ENCODE measurements at places on chromosomes 4 and X. TPM values are rescaled to one million over a fixed set of nuclear protein-coding genes. Genes with fewer than 3 reads are reported as not detected.

LUZP4 gene
- total RNA-seq = not detected

WNK3 gene
- total RNA-seq = 0.05 TPM

GATA1 gene
- 0.34 TPM for total RNA-seq

ADH1B gene
- total RNA-seq = 1.8 TPM

FGF13 gene
- 0.02 TPM for total RNA-seq

TEX13C gene
- not detected for total RNA-seq

FAM9C gene
- not detected for total RNA-seq

GAGE1 gene
- total RNA-seq = 0.17 TPM

FAM236A gene
- not detected for total RNA-seq

THAP9 gene
- 6.4 TPM for total RNA-seq

CFAP47 gene
- total RNA-seq = not detected

RAB39B gene
- total RNA-seq = 0.10 TPM

NAA11 gene
- not detected for total RNA-seq

DNA sequence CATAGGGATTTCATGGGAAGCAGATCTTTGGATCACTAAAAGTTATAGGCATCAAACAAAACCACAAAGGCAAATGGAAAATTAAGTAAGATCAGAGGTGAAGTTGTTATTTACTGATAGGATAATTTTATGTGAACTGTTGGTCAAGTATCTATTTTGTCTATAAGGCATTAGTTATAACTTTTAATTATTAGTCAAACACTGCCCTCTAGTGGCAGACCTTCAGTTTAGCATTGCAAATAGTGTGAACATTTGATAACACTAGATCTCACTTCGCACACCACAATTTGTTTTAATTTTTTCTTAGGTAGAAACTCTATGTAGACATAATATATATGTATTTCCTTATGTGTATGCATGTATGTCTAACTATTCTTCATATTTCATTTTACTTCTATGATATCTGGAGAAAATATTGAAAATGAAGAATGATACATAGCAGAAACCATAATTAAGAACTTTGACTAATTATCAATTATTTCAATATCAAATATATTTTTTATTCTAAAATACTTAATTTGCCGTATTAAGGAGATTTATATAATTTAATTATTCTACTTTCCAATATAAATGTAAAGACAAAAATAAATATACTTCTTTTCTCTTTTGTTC, 214.5 kb upstream of the TACR3 start:
- no peaks in the 10 kb centered on the region for H3K4me1 ChIP-seq
- no peak overlapping the region for H3K27ac ChIP-seq
- H3K27me3 ChIP-seq = no peaks in the 10 kb centered on the region
- DNase-seq = peak; percentile 58
- H3K4me3 ChIP-seq = no peak overlapping the region
- no peaks in the 10 kb centered on the region for H3K36me3 ChIP-seq

- H3K27ac ChIP-seq = no peak overlapping the region
- H3K36me3 ChIP-seq = no peaks in the 10 kb centered on the region
- DNase-seq = no peak
- H3K4me3 ChIP-seq = no peak overlapping the region
Measured at GRCh38 chr4:140315970-140316369, 57.5 kb upstream of the SCOC start.

DNA sequence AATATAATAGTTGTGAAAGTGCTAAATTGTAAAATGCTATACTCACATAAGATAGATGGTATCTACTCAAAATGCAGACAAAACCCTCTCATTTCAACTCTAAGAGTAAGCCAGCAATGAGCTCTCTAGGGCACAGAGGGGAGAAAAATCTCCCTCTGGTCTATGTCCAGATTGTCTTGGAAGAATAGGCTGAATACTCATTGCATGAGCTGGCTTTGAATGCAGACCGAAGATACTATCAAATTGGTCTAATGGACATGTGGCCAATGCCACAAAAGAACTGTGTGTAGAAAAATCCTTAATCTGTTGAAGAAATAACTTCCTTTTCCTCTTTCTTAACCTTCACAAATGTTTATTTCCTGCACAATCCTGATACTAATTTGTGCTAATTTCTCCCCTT, 3.5 kb downstream of the ZXDA start:
- H3K4me1 ChIP-seq = 0 out of 2 replicates have a peak, but pooled peaks cover 2% of the 10 kb centered on the region
- H3K27me3 ChIP-seq = no peaks in the 10 kb centered on the region
- H3K36me3 ChIP-seq = no peaks in the 10 kb centered on the region
- H3K4me3 ChIP-seq = no peak overlapping the region

- no peak for DNase-seq
- H3K27me3 ChIP-seq = no peaks in the 10 kb centered on the region
- H3K4me3 ChIP-seq = no peak overlapping the region
- H3K36me3 ChIP-seq = no peaks in the 10 kb centered on the region
- H3K27ac ChIP-seq = no peak overlapping the region
Measured at GRCh38 chr4:167779864-167780263, 312.5 kb upstream of the ANXA10 start.

DNA sequence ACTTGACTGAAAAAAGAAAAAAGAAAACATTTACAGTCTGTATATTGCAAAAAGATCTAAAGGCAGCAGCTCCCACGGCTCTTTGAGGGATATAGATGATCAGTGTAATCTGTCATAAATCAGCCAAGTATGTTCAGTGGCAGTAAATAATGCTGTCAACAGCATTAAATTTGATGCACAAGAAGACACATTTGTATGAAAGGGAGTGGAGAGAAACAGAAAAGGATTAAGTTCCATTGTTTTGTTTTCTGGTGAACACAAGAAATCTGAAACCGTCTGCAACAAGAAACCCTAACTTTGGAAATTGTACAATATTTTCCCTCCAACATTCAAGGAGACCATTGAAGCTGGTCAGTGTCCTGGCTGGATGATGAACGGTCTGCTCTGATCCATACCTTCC, 27.6 kb upstream of the C1QTNF7 start:
- no peak for DNase-seq
- H3K27ac ChIP-seq = no peak overlapping the region
- H3K36me3 ChIP-seq = no peaks in the 10 kb centered on the region
- H3K4me1 ChIP-seq = peaks cover 10% of the 10 kb centered on the region
- H3K4me3 ChIP-seq = no peak overlapping the region

DNA sequence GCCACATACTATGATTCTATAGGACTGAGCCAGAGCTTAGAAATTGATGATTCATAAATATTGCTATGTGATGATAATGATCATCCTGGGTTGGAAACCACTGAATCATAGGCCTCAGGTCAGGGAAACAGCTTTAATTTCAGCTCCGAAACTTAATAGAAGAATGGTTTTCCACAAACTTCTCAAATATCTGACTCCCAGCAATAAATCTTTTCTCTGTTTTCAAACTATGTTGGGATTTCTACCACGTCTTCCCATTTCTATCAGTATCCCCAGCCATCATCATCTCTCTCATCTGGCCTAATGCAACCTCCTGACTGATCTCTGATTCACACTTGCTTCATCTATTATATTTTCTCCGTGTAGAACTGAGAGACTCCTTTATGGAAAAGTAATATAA, 521.8 kb upstream of the AGA start:
- H3K27ac ChIP-seq = no peak overlapping the region
- H3K4me1 ChIP-seq = no peaks in the 10 kb centered on the region
- no peaks in the 10 kb centered on the region for H3K36me3 ChIP-seq
- no peak overlapping the region for H3K4me3 ChIP-seq

DNA sequence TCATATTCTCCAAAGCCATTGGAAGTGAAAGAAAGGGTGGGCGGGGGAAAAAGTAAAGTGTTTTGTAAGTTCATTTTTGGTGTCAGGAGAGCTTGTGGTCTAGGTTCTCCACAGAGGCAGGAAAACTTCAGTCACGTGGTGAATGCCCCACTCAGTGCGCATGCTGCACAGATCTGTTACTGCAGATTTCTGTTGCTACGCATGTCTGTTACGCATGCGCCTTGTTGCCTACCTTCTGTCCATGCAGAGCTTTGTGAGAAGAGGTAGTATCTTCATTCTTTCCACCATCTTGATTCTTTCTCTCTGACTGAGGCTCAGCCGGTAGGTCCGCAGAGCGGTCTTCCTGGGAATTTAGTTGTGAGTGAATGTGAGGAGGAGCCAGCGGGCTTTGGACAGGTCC, 15.1 kb upstream of the PAGE3 start:
- H3K27ac ChIP-seq = no peak overlapping the region
- H3K4me1 ChIP-seq = no peaks in the 10 kb centered on the region
- H3K36me3 ChIP-seq = no peaks in the 10 kb centered on the region
- no peak for DNase-seq
- 0 out of 2 replicates have a peak, but pooled peaks cover 2% of the 10 kb centered on the region for H3K27me3 ChIP-seq

GRCh38 chr4:25358515-25359275, 18.4 kb upstream of the ANAPC4 start:
- no peaks in the 10 kb centered on the region for H3K36me3 ChIP-seq
- no peaks in the 10 kb centered on the region for H3K4me1 ChIP-seq
- no peak overlapping the region for H3K4me3 ChIP-seq
- no peaks in the 10 kb centered on the region for H3K27me3 ChIP-seq
- H3K27ac ChIP-seq = no peak overlapping the region

- H3K4me3 ChIP-seq = no peak overlapping the region
- no peak overlapping the region for H3K27ac ChIP-seq
- no peaks in the 10 kb centered on the region for H3K4me1 ChIP-seq
- peak; percentile 22 for DNase-seq
- H3K27me3 ChIP-seq = no peaks in the 10 kb centered on the region
- no peaks in the 10 kb centered on the region for H3K36me3 ChIP-seq
Measured at GRCh38 chrX:154840856-154841255, 6.4 kb upstream of the SMIM9 start.

DNA sequence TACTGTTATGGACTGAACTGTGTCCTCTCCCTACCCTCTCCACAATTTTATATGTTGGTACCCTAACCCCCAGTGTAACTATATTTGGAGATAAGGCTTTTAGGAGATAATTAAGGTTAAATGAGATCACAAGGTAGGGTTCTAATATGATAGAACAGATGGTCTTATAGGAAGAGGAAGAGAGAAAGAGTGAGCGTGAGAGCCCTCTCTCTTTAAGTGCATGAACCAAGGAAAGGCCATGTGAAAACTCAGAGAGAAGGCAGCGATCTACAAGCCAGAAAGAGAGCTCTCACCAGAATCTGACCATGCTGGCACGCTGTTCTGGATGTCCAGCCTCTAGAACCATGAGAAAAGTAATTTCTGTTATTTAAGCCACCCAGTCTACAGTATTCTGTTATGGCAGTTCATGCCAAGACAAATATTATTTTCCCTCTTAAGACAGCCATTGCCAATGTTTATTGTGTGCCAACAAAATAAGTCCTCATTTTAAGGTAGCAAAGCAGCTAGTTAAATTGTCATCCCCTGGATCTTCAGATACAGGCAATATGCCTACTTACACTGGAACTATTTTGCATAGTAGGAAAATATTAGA, 336.2 kb downstream of the MID1IP1 start:
- H3K4me1 ChIP-seq = no peaks in the 10 kb centered on the region
- no peak for DNase-seq
- no peak overlapping the region for H3K27ac ChIP-seq
- H3K27me3 ChIP-seq = no peaks in the 10 kb centered on the region
- no peaks in the 10 kb centered on the region for H3K36me3 ChIP-seq

DNA sequence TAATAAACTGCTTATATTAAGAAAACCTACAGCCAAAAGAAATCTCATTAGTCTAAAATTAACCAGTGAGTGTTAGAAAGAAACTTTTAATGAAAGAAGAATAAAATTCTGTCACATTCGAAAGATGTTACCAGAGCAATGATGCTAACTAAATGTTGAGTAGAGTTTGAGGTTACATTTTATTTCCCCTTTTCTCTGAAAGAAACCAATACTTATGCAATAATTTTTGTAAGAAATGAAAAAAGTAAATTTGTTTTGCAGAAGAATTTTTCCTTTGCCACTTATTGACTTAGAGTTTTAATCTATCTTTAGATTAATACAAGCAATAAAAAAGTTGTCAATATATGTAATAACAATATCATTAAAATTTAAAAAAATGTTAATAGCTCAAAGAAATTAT, 574.0 kb upstream of the GALNTL6 start:
- H3K4me3 ChIP-seq = no peak overlapping the region
- no peak overlapping the region for H3K27ac ChIP-seq
- DNase-seq = no peak
- H3K36me3 ChIP-seq = no peaks in the 10 kb centered on the region

GRCh38 chr4:123812066-123812390, 415.4 kb downstream of the SPRY1 start:
- no peaks in the 10 kb centered on the region for H3K36me3 ChIP-seq
- no peak for DNase-seq
- no peak overlapping the region for H3K27ac ChIP-seq
- H3K4me1 ChIP-seq = no peaks in the 10 kb centered on the region
- H3K4me3 ChIP-seq = no peak overlapping the region

DNA sequence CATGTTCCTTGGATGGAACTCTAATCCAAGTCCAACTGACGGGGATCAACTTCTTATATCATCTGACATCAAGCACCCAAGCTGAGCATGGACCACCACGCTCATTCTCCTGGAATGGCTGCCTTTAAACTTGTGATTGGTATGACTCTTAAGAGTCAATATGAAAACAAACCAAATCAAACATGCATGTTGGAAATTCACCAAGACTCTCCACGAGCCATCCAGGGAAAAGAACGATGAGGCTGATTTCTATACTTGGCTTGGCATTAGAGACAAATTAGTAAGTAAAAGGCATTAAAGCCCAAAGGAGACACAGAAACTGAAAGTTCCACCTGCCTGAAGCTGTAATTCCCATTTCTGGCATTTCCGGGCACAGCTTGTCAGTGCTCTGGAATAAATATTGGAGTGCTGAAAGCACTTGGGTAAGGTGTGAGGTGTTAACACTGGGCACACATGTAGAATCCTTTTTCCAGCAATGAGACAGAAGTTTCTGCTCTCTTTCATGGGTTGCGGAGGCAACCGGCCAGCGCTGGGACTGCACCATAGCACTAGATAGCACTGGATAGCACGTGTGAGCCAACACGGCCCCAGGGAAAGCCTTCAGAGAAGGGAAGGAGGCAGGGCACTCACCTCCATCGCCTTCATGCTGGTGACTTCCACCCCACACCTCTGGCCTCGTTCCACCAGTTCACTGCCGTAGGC, 42.1 kb upstream of the CENPU start:
- H3K27me3 ChIP-seq = no peaks in the 10 kb centered on the region
- no peaks in the 10 kb centered on the region for H3K4me1 ChIP-seq
- no peaks in the 10 kb centered on the region for H3K36me3 ChIP-seq
- DNase-seq = no peak

GRCh38 chrX:1529756-1530155, 7.2 kb downstream of the P2RY8 start:
- no peak for DNase-seq
- no peaks in the 10 kb centered on the region for H3K36me3 ChIP-seq
- H3K4me1 ChIP-seq = no peaks in the 10 kb centered on the region
- no peak overlapping the region for H3K4me3 ChIP-seq

GRCh38 chr4:158827543-158827981, 58.7 kb downstream of the FNIP2 start:
- H3K4me1 ChIP-seq = peaks cover 13% of the 10 kb centered on the region
- H3K27me3 ChIP-seq = no peaks in the 10 kb centered on the region
- no peaks in the 10 kb centered on the region for H3K36me3 ChIP-seq
- no peak for DNase-seq
- no peak overlapping the region for H3K27ac ChIP-seq

DNA sequence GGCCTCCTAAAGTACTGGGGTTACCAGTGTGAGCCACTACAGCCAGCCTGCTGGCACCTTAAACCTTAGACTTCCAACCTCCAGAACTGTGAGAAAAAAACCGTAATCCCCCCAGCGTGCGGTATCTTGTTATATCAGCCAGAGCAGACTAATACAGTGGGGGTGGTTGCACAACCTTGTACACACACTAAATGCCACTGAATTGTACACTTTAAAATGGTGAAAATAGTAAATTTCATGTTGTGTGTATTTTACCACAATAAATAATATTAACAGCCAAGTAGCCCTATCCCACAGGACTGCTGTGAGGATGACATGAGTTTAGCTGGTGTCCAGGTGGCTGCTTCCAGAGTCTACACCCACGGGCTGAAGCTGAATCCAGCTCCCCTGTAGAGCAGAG, 38.8 kb downstream of the ZBTB49 start:
- H3K27ac ChIP-seq = no peak overlapping the region
- H3K36me3 ChIP-seq = no peaks in the 10 kb centered on the region
- H3K27me3 ChIP-seq = no peaks in the 10 kb centered on the region
- no peak for DNase-seq
- no peak overlapping the region for H3K4me3 ChIP-seq
